Muscle of back (tissue), 13 donors: ENCODE measurements at places on chromosomes 7 and 10. TPM values are rescaled to one million over a fixed set of nuclear protein-coding genes. Genes with fewer than 3 reads are reported as not detected.

DNA sequence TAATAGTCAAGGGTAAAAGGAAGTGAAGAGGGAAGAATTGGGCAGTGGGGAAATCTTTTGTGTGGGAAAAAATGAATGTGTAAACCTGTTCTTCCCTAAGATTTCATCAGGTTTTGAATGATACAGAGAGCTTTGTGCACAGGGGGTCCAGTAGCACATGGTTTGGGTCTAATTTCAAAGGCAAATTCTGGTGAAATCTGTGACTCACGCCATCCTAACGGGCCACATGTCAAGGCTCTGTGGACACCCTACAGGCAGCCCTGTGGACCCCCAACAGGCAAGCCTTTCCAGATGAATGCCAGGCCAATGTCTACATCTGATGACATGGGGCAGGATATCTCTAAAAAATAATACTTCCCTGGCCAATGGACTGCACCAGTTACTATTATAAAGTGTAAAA, 309.8 kb downstream of the PARD3 start:
- DNase-seq = no peak

DNA sequence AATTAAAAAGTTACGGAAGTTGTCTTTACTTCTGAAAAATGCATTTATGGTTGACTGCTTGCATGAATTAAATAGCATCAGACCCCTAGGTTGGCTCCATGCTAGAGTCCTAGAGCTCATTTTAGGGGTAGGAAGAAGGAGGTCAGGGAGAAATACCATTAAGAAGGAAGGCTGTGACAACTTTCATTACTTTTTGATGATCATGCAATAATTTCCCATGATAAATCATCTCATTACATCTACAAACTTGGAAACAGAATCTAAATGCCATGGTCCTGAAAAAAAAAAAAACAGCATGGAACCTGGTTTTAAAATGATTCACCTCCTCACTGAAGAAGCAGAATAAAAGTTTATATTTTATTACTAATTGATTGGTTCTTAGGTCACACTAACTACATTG, 20.3 kb upstream of the PLXNA4 start:
- no peak for DNase-seq

GRCh38 chr7:12089951-12090756, 120.9 kb upstream of the TMEM106B start:
- no peak for DNase-seq

- DNase-seq = no peak
Measured at GRCh38 chr7:7156663-7157062, 25.7 kb upstream of the C1GALT1 start.

- DNase-seq = no peak
Measured at GRCh38 chr7:32068411-32069101, 1.7 kb downstream of the PDE1C start.

EPO gene
- polyA plus RNA-seq = not detected

- DNase-seq = peak; percentile 53
Measured at GRCh38 chr7:151080067-151080521, 515 bp downstream of the FASTK start.
